ENCODE measurements at places on chromosomes 13 and 19.

- no peak for DNase-seq
These were observed 92.7 kb downstream of the TSHZ3 start for GRCh38 chr19:31256593-31256960.

GRCh38 chr13:110528911-110529310, 32.6 kb downstream of the RAB20 start:
- DNase-seq, result no peak

DNA sequence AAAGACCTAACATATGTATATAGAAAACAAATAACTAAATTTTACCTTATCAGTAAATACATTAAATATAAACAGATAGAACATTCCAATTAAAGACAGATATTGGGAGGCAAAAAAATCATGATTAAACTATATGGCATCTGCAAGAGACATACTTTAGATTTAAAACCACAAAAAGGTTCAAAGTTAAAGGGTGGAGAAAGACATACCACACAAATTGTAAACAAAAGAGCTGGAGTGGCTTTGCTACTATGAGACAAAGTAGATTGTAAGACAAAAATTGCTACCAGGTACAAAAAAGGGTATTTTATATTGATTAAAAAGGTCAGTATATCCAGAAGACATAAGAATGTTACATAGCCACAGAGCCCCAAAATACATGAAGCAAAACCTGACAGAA, 200.2 kb downstream of the KCNRG start:
- DNase-seq, result no peak

- no peak for DNase-seq
These were observed 6.4 kb downstream of the LYL1 start for GRCh38 chr19:13095934-13096927.

All from NCI-H187 (cell line).